ENCODE measurements at places on chromosomes 2 and 18.

DNA sequence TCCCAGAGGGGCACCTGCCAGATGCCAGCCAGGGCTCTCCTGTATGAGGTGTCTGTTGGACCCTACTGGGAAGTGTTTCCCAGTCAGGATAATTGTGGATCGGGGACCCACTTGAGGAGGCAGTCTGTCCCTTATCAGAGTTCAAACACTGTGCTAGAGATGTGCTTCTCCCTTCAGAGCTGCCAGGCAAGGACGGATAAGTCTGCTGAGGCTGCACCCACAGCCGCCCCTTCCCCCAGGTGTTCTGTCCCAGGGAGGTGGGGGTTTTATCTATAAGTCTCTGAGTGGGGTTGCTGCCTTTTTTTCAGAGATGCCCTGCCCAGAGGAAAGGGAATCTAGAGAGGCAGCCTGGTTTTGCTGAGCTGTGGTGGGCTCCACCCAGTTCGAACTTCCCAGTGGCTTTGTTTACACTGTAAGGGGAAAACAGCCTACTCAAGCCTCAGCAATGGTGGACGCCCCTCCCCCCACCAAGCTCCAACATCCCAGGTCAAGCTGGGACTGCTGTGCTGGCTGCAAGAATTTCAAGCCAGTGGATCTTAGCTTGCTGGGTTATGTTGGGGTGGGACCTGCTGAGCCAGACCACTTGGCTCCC is 324.0 kb upstream of the SETBP1 start:
- no peak for DNase-seq

- no peak for DNase-seq
Observed at GRCh38 chr18:3269241-3269913, 7.4 kb downstream of the MYL12B start.

DNA sequence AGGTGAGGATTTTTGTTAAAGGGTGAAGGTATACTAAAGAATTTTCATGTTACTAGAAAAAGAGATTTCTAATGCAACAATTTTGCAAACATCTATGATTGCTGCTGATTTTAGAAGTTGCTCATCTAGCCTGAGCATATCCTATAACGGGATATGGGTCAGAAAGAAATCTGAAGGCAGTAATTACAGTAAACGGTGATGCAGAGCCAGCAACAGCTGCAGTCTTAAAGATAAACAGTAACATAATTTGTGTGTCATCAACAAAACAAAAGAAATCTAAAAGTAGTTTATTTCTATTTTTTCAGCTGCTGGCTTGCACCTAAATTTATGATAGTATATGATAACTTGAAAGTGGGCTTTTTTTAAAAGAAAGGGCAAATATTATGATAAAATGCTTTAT is 215.7 kb downstream of the SLC4A10 start:
- DNase-seq = no peak

DNA sequence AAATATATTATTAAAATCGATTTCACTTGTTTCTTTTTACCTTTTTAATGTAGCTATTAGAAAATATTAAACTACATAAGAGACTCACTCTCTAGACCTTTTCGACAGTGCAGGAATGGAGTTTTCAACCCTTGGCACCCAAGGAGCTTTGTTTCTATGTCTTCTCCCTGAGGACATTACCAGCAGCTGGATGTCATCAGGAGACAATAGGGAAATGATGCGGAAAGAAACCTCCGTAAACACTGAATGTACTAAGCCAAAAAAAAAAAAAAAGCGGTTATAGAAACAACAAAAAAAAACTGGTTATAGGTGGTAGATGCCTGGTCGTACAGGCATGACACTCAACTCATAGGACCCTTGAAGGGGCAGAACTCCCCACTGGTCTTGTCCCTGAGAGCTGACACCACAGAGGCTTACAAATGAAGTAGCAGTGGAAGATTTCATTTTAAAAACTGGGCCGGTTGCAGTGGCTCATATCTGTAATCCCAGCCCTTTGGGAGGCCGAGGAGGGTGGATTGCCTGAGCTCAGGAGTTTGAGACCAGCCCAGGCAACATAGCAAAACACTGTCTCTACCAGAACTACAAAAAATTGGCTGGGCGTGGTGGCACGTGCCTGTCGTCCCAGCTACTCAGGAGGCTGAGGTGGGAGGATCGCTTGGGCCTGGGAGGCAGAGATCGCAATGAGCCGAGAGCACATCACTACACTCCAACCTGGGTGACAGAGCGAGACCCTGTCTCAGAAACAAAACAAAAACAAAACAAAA is 23.8 kb downstream of the THAP4 start:
- DNase-seq = no peak

GRCh38 chr2:231583982-231584381 is 8.7 kb upstream of the TEX44 start:
- no peak for DNase-seq

- DNase-seq = no peak
Observed at GRCh38 chr2:6864923-6865345, 773 bp downstream of the CMPK2 start.

DNA sequence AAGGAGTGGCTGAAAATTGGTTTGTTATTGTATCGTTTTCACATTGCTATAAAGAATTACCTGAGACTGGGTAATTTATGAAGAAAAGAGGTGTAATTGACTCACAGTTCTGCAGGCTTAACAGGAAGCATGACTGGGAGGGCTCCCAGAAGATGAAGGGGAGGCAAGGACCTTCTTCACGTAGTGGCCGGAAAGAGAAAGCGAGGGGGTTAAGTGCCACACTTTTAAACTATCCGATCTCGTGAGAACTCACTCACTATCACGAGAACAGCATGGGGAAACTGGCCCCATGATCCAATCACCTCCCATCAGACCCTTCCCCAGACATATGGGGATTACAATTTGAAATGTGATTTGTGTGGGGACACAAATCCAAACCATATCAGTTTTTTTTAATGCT is 81.6 kb downstream of the FBXO15 start:
- no peak for DNase-seq

DNA sequence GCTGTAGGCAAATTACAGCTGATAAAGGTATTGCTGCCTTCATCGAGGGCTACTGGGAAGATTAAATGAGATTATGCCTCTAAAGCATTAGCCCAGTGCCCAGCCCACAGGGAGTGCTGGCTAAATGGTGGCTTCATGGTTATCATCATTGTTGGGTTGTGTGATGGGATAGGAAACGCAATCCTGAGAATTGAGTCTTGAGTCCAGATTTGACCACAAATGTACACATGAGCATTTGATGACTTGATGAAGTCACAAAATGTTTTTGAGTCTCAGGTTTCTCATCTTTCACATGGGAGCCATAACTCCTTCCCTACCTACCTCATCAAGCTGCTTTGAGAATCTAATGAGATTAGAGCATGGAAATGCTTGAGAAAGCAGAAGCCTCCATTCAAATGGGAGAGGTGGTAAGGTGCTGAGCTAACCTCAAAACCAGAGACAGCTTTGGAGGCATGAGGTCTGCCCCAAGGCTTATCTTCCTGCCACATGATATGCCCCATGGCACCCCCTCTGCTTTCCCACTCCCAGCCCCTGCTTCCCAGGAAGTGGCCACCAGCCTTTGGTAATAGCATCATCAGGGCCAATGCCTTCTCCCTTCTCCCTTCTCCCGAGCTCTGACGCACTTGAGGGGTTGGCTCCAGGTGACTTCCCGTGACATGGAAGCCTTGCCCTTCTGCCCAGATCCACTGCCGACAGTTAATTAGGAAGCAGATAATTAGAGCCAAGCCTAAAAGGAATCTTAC is 149.4 kb upstream of the EPAS1 start:
- no peak for DNase-seq

- no peak for DNase-seq
Observed at GRCh38 chr2:85989288-85989865, 100.6 kb upstream of the ST3GAL5 start.

DNA sequence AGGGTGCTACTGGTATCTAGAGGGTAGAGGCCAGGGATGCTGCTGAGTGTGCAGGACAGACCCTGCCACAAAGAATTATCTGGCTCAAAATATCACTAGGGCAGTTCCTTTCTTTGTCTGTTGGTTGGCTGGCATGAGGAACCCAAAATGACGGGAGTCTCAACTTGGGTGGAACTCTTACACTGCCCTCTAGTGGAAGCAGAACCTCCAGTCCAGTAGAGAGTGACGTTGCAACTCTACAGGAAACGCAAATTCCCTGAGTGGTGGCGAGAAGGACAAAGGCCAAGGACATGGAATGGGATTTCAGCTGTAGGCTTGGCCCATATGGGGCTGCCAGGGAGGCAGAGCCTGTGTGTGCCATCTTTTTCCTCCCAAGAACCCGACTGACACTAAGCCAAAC is 47.1 kb downstream of the COPS8 start:
- DNase-seq = no peak

DNA sequence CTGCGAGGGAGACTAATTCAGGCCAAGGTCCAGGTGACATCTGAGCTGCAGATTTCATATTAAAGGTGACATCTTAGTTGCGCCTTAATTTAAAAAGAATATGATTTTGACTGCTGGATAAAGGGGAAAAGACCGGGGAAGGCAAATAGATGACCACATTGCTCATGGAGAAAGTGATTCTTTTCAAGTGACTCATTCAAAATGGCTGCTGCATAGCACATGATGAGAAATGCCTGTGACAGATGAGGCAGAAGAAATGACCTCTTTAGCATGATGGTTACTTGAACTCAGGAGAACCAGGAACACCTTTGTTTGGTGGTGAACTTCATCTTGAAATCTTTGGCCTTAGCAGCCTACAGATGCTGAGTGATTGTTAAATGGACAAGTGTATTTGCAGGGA is 385.8 kb upstream of the TRIB2 start:
- no peak for DNase-seq

DNA sequence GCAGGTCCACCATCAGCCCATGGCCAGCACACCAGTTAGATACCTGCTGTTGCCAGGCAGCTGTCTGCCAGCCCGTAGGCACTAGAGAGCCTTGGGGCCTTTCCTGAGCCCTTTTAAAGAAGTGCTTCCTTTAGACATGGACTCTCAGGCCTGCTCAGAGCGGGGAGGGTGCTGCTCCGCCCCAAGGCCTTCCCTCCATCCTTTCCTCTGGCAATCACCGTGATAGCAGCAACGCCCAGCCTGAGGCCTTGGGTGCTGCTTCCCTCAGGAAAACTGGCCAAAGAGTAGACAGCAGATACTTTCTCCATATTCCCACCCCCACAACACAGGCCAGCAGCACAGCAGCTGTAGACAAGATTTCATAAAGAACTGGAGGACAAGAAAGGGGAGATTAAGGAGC is 22.3 kb upstream of the C1QL2 start:
- DNase-seq = no peak

- DNase-seq = no peak
Observed at GRCh38 chr18:73897517-73897916, 250.1 kb downstream of the FBXO15 start.

DNA sequence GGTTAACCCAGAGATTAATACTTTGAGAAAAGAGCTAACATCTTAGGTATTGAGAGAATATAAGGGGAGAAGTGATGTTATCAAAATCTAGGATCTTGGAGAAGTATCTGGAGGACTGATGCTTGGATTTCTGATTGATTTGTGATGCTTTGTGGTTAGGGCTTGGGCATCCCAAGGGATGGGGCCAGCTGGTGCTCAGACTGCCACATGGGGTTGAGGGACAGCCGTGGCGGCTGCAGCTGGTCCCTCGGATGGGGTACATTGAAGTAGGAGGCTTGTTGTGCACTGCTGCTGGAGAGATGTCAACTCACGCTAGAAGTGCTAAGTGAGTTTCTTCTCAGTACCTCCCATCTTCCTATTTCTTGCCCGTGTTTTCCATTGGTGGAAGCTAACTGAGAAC is 22.4 kb downstream of the HRH4 start:
- DNase-seq = no peak

DNA sequence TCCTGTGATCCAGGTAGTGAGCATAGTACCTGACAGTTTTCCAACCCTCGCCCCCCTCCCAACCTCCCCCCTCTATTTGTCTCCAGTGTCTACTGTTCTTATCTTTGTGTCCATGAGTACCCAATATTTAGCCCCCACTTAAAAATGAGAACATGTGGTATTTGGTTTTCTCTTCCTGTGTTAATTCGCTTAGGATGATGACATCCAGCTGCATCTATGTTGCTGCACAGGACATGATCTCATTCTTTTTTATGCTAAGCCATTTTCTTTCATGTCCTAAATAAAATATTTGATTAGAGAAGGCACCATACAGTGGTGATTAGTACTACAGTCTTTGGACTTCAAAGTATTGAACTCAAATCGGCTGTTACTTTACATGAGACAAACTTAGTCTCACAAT is 1087.9 kb downstream of the CBLN2 start:
- no peak for DNase-seq

GRCh38 chr18:43422518-43422917 is 145.2 kb upstream of the SYT4 start:
- no peak for DNase-seq

DNA sequence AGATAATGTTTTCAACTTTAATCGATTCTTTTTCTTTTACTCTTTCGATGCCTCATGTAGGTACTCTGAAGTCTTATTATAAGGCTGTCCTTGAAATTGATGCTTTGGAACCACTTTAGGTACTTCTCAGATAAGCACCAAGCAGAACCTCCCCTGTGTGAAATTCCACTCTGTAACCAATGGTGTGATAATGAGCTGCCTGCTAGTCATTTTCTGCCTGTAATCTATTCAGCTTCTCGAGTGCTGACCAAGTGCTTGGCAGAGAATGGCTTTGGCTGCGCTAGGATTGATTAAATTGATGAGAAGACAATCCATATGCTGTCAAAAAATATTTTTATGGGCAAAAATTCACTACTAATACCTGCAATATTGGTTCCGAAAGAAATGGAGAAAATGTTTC is 132.1 kb upstream of the STON1 start:
- no peak for DNase-seq

All from stimulated activated CD8-positive, alpha-beta memory T cell treated with anti-CD3 and anti-CD28 coated beads, Interleukin-15, amount 100 ng/mL, for 24 hours (primary cell).